ENCODE measurements at places on chromosomes 2 and 18.

GRCh38 chr2:53945538-53945937 lies 25.3 kb downstream of the PSME4 start:
- DNase-seq: no peak

DNA sequence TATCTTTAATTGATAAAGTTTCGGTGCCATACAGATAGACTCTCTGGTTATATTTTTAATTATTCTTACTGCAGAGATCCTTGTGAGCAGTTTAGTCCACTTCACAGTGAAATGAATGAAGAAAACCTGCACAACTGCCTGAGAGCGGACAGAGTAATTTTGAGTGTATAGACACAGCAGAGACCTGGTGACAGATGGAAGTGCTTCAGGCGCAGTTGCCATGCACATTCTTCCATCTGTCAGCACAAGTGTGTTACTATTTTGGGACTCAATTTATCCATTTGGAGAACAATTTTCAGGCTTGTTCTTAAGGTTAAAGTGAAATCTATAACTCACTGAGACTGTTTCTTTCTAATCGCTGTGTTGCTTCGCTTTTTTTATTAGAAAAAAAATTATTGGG lies 147.8 kb upstream of the SPHKAP start:
- no peak for DNase-seq

GRCh38 chr2:32798829-32799228 lies 147.9 kb upstream of the LTBP1 start:
- no peak for DNase-seq

GRCh38 chr2:71670430-71670795 lies 217.1 kb downstream of the DYSF start:
- no peak for DNase-seq

- DNase-seq: no peak
Observed at GRCh38 chr18:59567431-59567830, 129.8 kb downstream of the CCBE1 start.

DNA sequence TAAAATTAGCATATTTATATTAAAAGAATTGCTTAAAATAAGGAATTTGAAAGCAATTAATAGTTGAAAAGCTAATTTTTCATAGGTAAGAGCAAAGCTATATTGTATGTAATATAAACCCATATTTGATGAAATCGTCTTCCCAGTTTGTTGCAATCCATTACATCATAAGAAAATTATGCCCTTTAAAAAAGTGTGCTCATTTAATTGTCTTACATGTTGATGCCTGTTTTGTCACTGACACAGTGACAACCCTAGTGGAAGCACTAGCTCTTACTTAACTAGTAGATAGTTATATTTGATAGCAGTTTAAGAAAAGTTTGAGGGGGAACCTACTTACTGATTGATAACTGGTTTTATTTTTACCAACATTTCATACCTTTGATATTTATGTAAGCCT lies 30.0 kb upstream of the IL18RAP start:
- peak; percentile 24 for DNase-seq

GRCh38 chr2:120878970-120879369 lies 143.3 kb downstream of the GLI2 start:
- no peak for DNase-seq

DNA sequence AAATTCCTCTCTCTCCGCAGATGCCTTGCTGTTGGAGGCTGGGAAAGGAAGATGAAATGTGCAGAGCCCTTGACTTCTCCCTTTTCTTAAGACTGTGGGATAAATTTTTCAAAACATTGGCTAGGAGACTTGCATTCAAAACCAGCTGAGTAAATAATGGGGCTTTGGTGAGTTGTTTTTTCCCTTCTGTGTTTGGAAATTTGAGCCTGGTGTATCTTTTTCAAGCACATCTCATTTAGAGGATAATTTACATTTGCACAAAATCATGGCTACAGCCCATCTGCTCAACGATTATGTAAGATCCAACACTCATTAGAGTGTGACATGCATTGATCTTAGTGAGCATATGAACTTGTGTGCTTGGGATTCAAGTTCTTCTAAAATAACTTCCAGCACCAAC lies 112.1 kb upstream of the ATP8B1 start:
- no peak for DNase-seq

GRCh38 chr2:234974501-234975385 lies 22.9 kb downstream of the SH3BP4 start:
- DNase-seq: no peak

DNA sequence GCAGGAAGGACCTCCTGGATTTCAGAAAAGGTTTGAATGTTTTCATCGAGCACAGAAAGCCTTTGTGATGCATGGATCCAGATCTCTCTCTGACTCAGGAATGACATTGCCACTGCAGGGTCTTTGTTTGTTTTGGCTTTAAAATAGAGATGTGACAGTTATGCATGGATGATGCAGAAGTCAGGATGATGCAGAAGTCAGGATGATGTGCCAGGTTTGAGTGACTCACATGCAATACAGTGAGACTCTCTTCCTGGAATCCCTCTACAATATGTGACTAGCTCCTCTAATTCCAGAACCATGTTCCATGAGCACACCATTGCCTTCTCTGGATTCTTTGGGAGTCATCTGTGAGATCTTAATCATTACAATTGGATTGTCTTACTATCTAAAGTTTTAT lies 177.9 kb upstream of the RAB6C start:
- no peak for DNase-seq

GRCh38 chr18:45464619-45465018 lies 150.7 kb upstream of the SLC14A2 start:
- no peak for DNase-seq

GRCh38 chr18:58225101-58225500 lies 181.1 kb downstream of the NEDD4L start:
- no peak for DNase-seq

GRCh38 chr18:74389171-74389927 lies 67.8 kb downstream of the DIPK1C start:
- DNase-seq: no peak

DNA sequence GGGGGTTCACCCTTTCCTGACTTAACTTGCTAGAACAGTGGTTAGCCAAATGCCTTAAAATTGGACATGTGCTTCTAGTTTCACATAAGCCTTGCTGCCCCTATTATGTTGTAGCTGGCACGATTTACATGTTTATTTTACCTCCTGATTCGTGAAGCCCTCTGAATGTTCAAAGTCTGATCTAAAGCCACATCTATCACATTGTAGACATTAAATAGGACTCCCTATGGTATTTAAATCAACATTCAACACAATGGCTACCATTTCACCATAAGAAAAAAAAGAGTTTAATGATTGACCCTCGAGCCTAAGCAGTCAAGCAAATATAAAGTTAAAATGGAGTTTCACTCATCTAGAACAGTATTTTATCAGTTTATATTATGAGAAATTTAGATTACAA lies 151.5 kb downstream of the GULP1 start:
- DNase-seq: no peak

DNA sequence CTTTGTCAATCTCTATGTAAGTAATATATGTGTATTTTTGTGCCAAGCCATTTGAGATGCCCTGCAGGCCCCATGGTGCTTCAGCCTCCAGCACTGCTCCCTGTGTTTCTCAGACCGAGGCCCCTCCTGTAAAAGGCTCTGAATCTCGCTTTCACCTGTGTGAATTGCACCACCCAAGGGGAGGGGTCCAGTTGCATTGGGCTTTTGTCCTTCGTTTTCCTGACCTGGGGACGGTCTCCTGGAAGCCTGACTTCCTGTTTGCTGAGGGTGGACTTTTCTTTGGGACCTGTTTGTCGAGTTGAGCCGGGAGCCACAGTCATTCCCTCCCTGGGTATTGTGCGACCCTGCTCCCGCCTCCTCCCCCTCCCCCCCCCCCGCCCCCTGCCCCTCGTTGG lies 48.9 kb downstream of the AGAP1 start:
- no peak for DNase-seq

- DNase-seq: peak; percentile 17
Observed at GRCh38 chr2:55365303-55365702, 54.4 kb downstream of the CCDC88A start.

GRCh38 chr2:3326871-3327270 lies 50.7 kb downstream of the EIPR1 start:
- no peak for DNase-seq

- DNase-seq: no peak
Observed at GRCh38 chr18:62334120-62334519, 9.0 kb downstream of the TNFRSF11A start.

GRCh38 chr2:98555696-98556095 lies 52.6 kb downstream of the COA5 start:
- DNase-seq: no peak

GRCh38 chr2:105361102-105361889 lies 24.0 kb downstream of the C2orf49 start:
- no peak for DNase-seq

- no peak for DNase-seq
Observed at GRCh38 chr18:413233-413632, 87.3 kb downstream of the COLEC12 start.

DNA sequence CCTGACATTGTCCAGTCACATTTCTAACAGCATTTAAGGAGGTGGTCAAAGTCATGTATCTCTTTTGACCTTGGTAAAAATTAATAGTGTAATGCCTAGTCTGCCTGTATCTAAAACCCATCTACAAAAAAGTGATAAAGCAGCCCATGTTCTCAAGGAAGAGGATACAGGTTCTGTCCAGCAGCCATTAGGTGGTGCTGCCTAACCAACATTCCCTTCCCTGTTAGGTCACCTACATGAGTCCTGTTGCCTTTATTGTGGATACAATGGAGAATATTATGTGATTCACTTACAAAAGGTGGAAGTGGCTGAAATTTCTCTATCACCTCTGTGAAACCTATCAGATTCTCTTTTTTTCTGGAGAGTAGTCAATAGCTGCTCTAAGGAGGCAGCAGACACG lies 52.5 kb downstream of the AQP4 start:
- DNase-seq: peak; percentile 37

DNA sequence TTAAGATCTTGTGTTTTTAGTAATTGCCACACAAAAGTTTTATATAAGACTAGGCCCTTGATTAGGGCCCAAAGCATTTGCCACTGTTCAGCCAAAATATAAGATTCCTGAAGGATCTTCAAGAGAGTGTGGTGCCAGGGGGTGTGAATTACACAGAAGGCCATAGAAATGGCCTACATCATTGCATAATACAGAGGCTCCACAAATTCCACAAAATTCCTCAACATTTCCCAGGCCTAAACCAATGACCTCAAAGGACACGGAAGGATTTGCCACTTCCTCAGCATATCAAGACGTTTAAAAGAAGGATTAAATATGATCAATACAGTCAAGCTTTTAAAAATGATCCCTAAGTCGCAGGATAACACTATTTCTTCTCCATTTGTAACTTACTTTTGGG lies 24.1 kb downstream of the COL6A3 start:
- no peak for DNase-seq

- no peak for DNase-seq
Observed at GRCh38 chr2:70371753-70372152, 69.9 kb upstream of the FAM136A start.

DNA sequence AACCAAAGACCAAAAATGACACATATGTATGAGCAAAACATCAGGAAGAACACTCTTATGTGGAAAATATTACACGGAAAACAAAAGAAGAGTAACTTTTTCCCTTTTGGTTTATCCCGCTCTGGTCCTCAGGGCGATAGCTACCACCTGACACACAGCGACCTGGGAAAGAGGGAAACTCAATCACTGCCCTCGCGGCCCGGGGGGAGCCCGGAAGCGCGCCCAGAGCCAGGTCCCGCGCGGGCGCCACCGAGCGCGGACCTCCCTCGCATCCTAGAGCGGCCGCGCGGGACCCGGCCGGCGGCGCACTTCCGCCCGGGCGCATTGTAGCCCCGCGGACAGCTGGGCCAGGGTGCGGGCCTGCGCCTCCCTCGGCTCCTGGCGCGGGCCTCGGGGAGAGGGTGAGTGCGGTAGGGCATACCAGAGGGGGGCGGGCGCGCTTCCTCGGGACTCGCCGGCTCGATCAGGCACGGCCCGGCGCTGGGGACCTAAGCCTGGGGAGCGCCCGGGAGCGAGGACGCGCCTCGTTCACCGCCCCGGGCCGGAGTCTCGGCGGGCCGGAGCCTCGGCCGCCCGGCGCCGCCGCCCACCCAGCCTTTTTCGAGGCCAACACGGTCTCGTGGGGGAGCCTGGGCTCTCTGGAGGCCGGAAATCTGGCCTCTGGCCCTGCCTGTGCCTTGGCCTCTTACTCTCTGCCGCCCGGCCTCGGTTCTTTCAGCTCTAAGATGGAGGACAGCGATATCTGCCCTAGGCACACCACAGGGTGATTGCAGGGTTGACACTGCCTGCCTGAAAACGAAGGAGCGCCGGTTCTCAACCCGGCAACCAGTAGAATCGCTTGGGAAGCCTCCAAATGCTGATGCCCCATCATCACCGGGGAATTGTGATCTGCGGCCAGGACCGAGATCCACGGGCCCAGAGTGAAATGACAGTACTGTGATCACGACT lies at the start of gene ELAC1:
TSS of gene ELAC1 (plus strand) at position 327 of the 948 bp plus-strand sequence. CDS start 6,365 bp downstream, outside the sequence.
- DNase-seq: peak; percentile 92

DNA sequence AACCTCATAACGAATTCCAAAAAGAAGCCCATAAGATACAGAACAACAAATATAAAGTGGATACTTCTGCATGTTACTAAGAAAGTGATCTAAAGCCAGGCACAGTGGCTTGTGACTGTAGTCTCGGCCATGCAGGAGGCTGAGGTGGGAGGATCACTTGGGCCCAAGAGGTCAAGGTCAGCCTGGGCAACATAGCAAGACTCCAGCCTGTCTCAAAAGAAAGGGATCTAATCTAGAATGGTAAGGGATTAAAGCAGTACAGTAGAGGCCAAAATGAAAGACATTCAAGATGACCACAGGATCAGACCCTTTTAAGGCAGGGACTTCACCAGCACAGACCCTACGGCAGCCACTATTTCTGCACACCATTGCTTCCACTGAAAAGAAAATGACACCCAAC lies 3.8 kb downstream of the COBLL1 start:
- no peak for DNase-seq

DNA sequence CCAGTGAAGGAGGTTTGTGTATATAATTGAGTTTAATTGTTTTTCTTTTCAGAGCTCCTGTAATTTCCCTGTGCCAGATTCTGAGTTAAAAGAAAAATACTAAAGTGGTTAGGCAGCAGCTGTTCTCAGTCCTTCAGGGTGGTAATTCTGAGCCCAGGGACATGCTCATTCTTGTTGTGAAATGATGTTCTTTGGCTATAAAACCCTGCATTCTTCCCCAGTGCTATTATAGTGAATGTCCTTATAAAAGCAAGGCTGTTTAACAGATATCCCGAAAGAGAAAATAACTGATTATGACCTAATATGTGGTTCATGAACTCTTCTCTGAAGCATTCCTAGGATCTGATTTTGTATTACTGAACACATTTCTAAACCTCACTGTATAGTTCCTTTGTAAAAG lies 34.0 kb downstream of the ADAM23 start:
- no peak for DNase-seq

DNA sequence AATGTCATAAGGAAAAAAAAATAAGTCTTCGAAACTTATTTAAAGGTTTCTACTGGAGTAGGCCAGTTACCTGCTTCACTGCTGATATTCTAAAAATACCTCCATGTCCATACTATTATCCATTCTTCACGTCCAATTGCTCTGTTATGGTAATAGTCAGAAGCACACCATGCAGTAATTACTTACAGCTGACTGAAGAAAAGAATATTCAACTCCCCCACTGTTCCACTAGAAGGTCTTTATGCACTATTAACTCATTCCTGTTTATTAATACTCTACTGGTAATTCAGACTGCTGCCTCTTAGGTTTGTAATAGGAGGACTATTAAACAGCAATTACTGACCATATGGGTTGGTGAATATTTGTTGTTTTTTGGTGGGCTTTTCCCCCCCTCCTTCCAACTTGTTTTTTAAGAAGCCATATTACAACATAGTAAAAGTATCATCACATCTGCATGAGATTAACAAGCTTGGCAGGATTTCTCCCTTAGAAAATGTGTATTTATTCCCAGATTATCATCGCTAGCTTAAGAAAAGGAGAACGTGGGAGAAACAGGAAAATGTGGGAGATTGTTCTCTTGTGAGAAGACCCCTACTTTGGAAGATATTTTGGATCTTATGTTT lies 806.4 kb upstream of the FANCL start:
- DNase-seq: no peak

- no peak for DNase-seq
Observed at GRCh38 chr2:33291278-33292013, 185.0 kb upstream of the RASGRP3 start.
